ENCODE measurements at places on chromosomes 1 and 21.

DNA sequence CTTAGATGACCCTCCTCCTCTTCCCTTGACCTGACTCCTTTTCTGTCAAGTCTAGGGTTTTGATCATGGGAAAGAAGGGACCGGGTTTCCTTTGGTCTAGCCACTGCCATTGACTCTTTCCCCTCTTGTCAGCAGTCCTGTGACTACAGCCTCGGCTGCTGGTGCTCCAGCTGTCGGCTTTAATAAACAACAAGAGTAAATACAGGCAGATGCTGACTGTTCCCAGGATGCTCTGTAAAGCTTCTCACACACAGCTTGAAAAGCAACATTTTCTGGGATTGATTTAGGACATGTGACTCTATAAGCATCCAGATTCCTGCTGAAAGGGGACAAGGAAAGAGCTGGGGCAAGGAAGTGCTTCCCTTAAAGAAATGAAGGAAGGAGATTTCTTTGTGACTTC, 53.5 kb upstream of the CTTNBP2NL start:
- DNase-seq: no peak

GRCh38 chr1:183368213-183369108, 49.7 kb downstream of the NMNAT2 start:
- DNase-seq: no peak

GRCh38 chr1:117817629-117818028, 111.8 kb downstream of the GDAP2 start:
- DNase-seq: no peak

DNA sequence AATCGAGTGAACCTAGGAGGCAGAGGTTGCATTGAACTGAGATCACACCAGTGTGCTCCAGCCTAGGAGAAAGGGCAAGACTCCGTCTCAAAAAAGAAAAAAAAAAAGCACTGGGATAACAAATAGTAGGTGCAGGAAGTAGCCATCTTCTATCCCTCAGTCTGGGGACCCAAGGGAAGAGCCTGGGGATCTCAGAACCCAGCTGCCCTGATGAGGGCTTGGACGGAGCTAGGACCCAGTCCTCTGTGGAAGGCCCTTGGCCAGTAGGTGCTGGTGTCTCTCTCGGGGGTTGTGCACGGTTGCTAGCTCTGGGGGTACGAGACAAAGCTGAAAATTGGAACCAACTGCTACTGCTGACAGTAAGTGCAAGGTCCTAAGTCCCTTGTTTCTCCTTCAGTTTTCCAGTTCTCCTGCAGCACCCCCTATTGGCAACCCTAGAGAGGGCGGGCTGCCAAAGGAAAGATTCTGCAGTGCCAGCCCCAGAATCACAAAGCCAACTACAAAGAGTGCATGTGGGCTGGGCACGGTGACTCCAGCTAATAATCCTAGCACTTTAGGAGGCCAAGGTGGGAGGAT, 57.6 kb upstream of the KIF1B start:
- DNase-seq: peak; percentile 22

- DNase-seq: no peak
Observed at GRCh38 chr1:66402194-66402593, 131.8 kb upstream of the SGIP1 start.

- DNase-seq: peak; percentile 31
Observed at GRCh38 chr1:7827126-7827955, 25.5 kb downstream of the UTS2 start.

GRCh38 chr1:16443975-16444770, 3.6 kb downstream of the NECAP2 start:
- DNase-seq: no peak

DNA sequence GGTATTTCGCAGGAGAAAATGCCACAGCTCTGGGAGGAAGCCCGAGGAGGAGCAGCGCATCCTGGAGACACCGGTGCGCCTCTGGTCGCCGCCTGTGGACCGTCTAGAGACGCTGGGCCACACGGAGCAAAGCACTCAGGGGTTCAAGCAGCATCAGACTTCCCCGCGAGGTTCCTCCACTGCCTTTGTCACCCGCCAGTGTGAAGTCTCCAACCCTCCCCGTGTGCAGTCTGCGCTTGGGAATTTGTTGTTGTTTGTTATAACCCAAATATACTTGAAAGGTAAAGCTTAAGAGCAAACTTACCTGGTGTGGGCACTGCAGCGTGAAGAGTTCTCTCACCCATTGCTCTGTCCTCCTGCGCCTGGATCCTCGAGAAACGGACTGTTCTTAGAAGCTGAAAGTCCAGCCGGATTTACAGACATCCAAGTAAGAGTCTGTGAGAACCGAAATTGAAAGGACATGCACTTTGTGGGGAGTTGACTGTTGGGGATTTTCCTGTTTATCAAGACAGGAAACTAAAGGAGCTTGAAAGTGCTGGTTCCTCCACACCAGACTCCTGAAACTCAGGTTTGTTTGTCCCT, at the start of gene GBP4:
TSS of gene GBP4 (minus strand) at position 452 of the 582 bp plus-strand sequence. CDS start at position 344, 108 bp downstream.
- peak; percentile 63 for DNase-seq

GRCh38 chr1:30323841-30324240, 399.5 kb downstream of the MATN1 start:
- DNase-seq: no peak

GRCh38 chr1:4207183-4207582, 307.1 kb upstream of the C1orf174 start:
- no peak for DNase-seq

Data from CD4-positive, alpha-beta T cell treated with Interleukin-12 subunit alpha and Interleukin-12 subunit beta, for 1 hour (primary cell).